IPS DF 6.9 (cell line): ENCODE measurements at places on chromosomes 3 and 15.

DNA sequence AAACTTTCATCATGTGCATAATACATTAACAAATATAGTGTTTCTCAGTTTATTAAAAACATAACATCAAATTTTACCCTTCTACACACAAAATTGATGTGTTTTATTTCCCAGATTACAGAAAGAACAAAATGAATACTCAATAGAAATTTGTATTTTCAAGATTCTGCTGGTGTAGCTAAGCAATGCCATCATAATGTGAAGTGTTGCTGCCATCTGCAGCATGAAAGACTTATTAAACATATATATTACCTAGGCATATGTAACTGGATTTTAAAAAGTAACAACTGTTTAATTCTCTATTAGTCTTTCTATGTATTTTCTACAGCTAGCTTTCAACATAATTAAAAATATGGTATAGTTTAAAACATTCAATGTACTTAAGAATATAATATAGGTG, 27.5 kb downstream of the PLSCR5 start:
- no peak overlapping the region for H3K4me3 ChIP-seq
- H3K36me3 ChIP-seq: no peaks in the 10 kb centered on the region
- no peak overlapping the region for H3K27ac ChIP-seq
- no peaks in the 10 kb centered on the region for H3K4me1 ChIP-seq
- no peak for DNase-seq

GRCh38 chr3:151890721-151891141, 17.3 kb downstream of the SUCNR1 start:
- DNase-seq: no peak
- H3K27ac ChIP-seq: no peak overlapping the region
- no peak overlapping the region for H3K4me3 ChIP-seq
- H3K4me1 ChIP-seq: no peaks in the 10 kb centered on the region
- no peaks in the 10 kb centered on the region for H3K36me3 ChIP-seq
- no peaks in the 10 kb centered on the region for H3K27me3 ChIP-seq

- H3K4me1 ChIP-seq: 0 out of 2 replicates have a peak, but pooled peaks cover 2% of the 10 kb centered on the region
- H3K27ac ChIP-seq: no peak overlapping the region
- no peaks in the 10 kb centered on the region for H3K27me3 ChIP-seq
Measured at GRCh38 chr3:194474675-194475074, 12.1 kb downstream of the ATP13A3 start.

DNA sequence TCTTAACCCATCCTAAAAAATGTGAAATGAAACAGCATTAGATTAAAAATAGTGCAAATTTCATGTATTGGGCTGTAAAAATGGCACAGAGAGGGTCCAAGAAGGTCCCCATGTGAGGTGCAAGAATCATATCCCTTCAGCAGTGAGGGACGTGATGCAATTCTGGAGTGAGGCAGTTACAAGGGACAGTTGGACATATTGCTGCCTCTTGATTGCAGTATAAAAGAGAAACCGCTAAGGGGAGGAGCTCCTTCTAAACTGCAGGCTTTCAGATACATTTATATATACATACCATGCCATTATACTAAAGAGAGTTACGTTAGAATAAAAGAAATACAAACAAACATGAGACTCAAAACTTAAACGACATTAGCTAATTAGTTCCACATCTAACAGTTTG, 304.2 kb upstream of the CTNNB1 start:
- 0 out of 2 replicates have a peak, but pooled peaks cover 2% of the 10 kb centered on the region for H3K4me1 ChIP-seq
- H3K36me3 ChIP-seq: no peaks in the 10 kb centered on the region
- H3K27me3 ChIP-seq: no peaks in the 10 kb centered on the region
- H3K4me3 ChIP-seq: no peak overlapping the region
- no peak for DNase-seq

DNA sequence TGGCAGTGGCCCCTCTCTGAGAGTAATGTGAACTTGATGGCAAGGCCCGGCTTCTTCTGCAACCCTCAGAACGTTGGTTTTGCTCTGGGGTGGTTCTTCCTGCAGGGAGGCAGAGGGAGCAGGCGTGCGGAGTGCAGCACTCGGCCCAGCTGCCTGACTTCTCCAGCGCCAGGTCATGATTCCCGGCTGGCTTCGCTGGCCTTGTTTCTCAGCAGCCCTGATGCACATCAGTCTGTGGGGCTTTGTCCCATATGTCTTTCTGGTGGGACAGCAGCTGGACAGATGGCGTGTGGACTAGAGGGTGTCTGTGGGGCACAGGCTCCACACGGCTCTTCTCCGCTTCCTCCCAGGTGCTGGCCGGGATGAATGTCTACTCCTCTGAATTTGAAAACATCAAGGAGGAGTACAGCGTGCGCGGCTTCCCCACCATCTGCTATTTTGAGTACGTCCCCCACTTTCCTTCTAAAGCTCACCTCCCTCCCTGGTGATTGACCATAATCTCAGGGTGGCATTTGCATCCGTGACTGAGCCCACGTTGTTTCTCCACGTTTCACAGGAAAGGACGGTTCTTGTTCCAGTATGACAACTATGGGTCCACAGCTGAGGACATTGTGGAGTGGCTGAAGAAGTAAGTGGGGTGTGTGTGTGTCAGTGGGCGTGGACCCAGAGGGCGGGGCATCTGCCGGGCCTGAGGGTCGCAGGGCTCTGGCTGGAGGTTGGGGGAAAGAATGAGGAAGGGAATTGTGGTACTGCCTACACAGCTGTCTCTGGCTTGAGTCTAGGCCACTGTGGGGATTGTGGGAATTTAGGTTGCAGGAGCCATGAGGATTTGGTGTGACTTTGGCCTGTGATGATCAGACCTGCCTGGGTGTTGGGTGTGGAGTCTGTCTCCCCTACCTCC, 57.1 kb downstream of the PDIA5 start:
- H3K36me3 ChIP-seq: peaks cover 5% of the 10 kb centered on the region; the same call in 1 of the 2 replicates
- no peaks in the 10 kb centered on the region for H3K4me1 ChIP-seq
- H3K27me3 ChIP-seq: no peaks in the 10 kb centered on the region
- no peak for DNase-seq
- H3K4me3 ChIP-seq: no peak overlapping the region
- H3K27ac ChIP-seq: no peak overlapping the region

GRCh38 chr3:88997260-88997659, 110.2 kb upstream of the EPHA3 start:
- no peaks in the 10 kb centered on the region for H3K36me3 ChIP-seq
- H3K27me3 ChIP-seq: no peaks in the 10 kb centered on the region
- no peak for DNase-seq
- H3K4me3 ChIP-seq: no peak overlapping the region
- no peaks in the 10 kb centered on the region; the same call in 1 of the 2 replicates for H3K4me1 ChIP-seq

GRCh38 chr3:100492059-100493006, at the start of gene TMEM45A:
TSS of gene TMEM45A (plus strand) at chr3:100492619. CDS start at chr3:100555212, 62,593 bp downstream.
- H3K36me3 ChIP-seq: no peaks in the 10 kb centered on the region
- H3K4me1 ChIP-seq: no peaks in the 10 kb centered on the region

- H3K4me3 ChIP-seq: no peak overlapping the region
- no peaks in the 10 kb centered on the region for H3K36me3 ChIP-seq
- no peak for DNase-seq
- no peak overlapping the region for H3K27ac ChIP-seq
Measured at GRCh38 chr3:5133239-5134018, 11.3 kb downstream of the ARL8B start.

DNA sequence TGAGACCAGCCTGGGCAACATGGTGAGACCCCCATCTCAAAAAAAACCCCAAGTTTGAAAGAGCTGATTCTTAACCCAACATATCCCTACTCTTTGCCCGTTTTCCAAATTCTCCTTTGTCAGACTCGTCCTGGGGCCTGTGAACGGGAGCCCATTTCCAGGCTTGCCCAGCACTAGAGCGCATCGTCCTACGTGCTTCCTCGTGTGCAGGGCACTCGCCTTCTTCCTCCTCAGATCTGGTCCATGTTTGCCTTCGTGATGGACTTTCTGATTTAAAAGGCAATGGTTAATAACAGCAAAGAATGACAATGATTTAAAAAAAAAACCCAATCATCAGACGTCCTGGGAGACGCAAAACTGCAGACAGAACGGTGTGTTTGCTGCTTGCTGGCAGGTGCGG, 10.1 kb downstream of the MELTF start:
- H3K4me1 ChIP-seq: peaks cover 4% of the 10 kb centered on the region; the same call in 1 of the 2 replicates
- no peak for DNase-seq
- H3K27ac ChIP-seq: no peak overlapping the region
- H3K36me3 ChIP-seq: no peaks in the 10 kb centered on the region
- H3K27me3 ChIP-seq: no peaks in the 10 kb centered on the region

DNA sequence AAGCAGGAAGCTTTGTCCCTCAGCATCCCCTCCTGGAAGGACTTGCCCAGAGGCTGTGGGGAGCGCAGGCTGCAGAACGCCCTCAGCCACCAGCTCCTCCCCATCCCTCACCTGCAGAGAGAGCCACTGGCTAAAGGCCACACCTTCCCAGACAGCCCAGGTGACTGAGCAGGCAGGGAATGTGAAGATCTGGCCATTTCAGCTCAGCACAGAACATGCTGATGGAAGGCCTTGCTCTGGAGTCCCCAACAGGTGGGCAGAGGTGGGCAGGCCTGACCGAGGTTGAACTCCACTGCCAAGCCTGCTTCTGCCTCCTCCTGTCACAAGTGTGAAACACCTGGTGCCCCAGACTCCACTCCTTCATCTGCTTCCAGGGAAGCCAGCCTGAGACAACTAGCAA, 50.7 kb upstream of the SEC61A1 start:
- no peak for DNase-seq
- H3K36me3 ChIP-seq: no peaks in the 10 kb centered on the region
- no peak overlapping the region for H3K4me3 ChIP-seq
- H3K4me1 ChIP-seq: peaks cover 3% of the 10 kb centered on the region
- H3K27ac ChIP-seq: no peak overlapping the region
- no peaks in the 10 kb centered on the region for H3K27me3 ChIP-seq

DNA sequence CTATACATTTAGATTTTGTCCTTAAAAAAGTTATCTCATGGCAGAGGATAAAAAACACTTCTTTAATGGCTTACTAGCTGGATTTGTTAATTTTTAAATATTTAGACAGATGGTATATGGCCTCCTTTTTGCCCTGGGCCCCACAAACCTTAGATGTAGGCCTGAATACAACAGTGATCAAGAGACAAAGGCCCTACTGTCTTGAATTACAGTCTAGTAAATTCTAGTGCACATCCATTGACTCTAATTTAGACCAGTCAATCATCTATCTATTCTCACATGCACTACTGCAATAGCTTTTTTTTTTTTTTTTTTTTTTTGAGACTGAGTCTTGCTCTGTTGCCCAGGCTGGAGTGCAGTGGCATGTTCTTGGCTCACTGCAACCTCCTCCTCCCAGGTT, 452.8 kb downstream of the FHIT start:
- 0 out of 2 replicates have a peak, but pooled peaks cover 3% of the 10 kb centered on the region for H3K4me1 ChIP-seq
- H3K27me3 ChIP-seq: no peaks in the 10 kb centered on the region
- H3K36me3 ChIP-seq: no peaks in the 10 kb centered on the region
- DNase-seq: no peak

GRCh38 chr3:5186089-5186857, 1.2 kb upstream of the EDEM1 start:
- no peaks in the 10 kb centered on the region for H3K27me3 ChIP-seq
- no peak overlapping the region for H3K27ac ChIP-seq
- no peaks in the 10 kb centered on the region; the same call in 1 of the 2 replicates for H3K36me3 ChIP-seq
- no peak for DNase-seq
- H3K4me3 ChIP-seq: no peak overlapping the region
- peaks cover 3% of the 10 kb centered on the region; the same call in 1 of the 2 replicates for H3K4me1 ChIP-seq

- H3K4me1 ChIP-seq: peaks cover 3% of the 10 kb centered on the region
- H3K27me3 ChIP-seq: no peaks in the 10 kb centered on the region
- H3K36me3 ChIP-seq: no peaks in the 10 kb centered on the region
- no peak overlapping the region for H3K4me3 ChIP-seq
- no peak overlapping the region for H3K27ac ChIP-seq
- no peak for DNase-seq
Measured at GRCh38 chr15:31347067-31347975, 20.7 kb downstream of the KLF13 start.

GRCh38 chr3:123759311-123759710, 124.8 kb downstream of the MYLK start:
- H3K4me3 ChIP-seq: no peak overlapping the region
- no peaks in the 10 kb centered on the region for H3K27me3 ChIP-seq
- H3K4me1 ChIP-seq: no peaks in the 10 kb centered on the region
- no peak for DNase-seq
